ENCODE measurements at places on chromosomes 5 and 9.

- no peak for DNase-seq
These were observed 39.5 kb downstream of the PCA3 start for GRCh38 chr9:76803762-76804161.

DNA sequence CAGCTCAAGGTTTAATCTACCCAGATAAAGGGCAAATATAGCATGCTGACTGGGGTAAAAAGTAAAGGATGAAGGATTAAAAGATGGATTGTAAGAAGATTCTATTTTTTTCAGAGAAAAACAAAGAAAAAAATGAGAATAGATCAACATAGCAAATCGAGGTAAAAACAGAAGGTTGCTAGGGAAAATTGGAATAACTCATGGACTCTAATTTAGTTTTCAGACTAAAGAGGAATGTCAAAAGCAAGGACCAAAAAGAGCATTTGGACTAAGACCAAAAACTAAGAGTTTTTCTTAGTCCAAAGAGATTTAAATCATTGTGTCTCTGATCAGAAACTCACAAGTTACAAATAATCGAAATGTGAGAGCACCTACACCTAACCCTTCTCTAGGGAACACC, 250.7 kb upstream of the PTPRD start:
- no peak for DNase-seq

DNA sequence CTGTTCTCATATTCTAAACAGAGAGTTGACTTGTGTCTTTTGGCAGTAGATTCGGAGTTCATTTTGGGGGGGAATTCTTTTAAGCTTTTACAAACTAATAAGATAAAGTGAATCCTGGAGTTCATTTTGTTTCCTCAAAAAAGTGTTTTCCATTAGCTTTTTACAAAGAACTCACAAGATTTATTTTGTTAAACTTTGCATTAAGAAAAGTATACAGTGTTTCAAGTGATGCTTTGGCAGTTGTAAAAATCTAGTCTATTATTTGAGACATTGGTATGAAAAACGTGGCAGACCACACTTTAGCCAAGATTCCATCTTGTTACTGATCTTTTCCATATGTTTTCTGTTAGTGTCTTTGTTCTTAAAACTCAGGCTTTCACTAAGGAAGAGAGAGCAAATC, 1.2 kb upstream of the OMD start:
- no peak for DNase-seq

GRCh38 chr9:124452841-124453585, 2.8 kb downstream of the ADGRD2 start:
- no peak for DNase-seq

- DNase-seq, result peak; percentile 39
These were observed 125.2 kb downstream of the GPBP1 start for GRCh38 chr5:57298985-57299491.

DNA sequence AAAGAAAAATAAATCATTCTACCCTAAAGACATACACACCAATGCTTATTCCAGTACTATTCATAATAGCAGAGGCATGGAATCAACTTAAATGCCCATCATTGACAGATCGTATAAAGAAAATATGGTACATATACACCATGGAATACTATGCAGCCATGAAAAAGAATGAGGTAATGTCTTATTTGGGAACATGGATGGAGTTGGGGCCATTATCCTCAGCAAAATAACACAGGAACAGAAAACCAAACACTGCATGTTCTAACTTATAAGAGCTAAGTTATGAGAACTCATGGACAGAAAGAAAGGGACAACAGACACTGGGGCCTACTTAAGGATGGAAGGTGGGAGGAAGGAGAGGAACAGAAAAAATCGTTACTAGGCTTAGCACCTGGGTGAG, 527.5 kb upstream of the ST8SIA4 start:
- DNase-seq, result no peak

- no peak for DNase-seq
These were observed 17.9 kb upstream of the LHX6 start for GRCh38 chr9:122246666-122247065.

GRCh38 chr5:151770383-151771258, 1.1 kb upstream of the G3BP1 start:
- DNase-seq, result peak; percentile 44

DNA sequence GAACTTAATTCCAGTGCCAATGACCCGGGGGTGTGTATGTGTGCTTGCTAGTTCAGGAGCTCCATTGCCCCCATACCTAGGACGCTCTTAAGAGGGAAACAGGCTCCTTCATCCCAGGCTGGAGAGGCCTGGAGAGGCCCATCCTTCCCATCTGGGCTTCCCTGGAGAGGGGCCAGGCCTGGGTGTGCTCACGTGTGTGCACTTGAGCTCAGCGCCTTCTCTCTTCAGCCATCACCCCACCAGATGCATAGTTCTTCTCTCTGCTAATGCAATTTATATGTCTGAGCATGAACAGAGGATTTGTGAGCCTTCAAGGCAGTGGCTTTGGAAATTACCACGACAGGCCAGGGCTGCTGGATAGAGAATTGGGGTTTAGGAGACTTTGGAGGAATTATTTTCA, 48.6 kb upstream of the SHB start:
- no peak for DNase-seq

DNA sequence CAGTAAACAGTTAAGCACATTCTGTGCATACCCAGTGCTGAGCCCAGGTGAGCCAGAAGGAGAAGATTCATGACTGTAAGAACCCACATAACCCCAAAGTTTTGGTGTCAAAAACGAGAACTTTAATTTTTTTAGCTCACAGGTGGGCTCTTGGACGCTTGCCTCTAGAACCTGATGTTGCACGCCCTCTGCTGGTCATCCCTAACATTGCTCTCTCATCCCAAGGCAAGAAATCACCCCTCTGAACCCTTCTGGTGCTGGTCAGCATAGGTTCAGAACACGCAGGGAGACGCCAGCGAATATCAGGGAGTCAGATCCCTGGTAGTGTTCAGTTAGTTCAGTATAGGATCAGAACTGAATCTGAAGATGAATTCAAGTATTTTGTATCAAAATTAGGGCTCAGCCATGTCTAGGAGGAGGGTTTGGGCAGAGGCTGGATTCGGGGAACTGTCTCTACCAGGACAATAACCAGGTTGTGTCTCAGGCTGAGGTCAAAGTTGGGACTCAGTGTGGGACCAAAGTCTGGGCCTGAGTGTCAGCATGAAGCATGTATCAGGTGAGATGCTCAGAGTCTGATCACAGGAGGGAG, 4.1 kb upstream of the DNAJB5 start:
- peak; percentile 45 for DNase-seq

GRCh38 chr9:76665458-76665857, 98.8 kb upstream of the PCA3 start:
- DNase-seq, result no peak

- DNase-seq, result no peak
These were observed 825.4 kb upstream of the CDH6 start for GRCh38 chr5:30368064-30368463.

DNA sequence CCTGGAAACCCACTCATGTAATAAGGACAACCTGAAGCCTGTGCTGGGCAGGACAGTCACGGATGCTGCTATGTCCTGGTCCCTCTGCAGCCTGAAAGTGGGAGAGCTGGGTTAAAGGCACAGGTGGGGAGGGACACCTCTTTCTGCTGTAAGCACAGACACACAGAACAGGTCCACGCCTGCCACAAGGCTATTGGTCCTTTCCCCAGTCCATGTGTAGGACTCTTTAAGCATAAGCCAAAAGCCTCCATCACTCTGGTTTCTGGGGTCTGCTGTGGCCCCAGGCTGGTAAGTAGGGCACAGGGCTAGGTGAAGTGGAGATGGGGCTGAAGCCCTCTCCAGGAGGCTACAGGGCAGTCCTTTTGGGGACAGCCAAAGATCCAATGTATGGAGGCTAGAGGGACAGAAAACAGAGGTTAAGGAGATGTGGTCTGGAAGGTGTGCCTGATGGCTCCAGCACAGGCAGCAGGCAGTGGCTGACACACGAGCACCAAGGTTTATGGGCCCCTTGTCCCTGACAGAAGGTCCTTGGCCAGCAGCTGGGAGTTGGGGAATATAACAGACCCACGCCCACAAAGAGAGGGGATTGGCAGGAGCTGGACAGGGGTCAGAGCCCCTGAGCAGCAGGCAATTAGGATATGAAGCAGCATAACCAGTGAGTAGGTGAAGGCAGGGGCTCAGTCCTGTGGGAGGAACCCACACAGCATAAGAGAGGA, 203.6 kb upstream of the MVB12B start:
- DNase-seq, result no peak

DNA sequence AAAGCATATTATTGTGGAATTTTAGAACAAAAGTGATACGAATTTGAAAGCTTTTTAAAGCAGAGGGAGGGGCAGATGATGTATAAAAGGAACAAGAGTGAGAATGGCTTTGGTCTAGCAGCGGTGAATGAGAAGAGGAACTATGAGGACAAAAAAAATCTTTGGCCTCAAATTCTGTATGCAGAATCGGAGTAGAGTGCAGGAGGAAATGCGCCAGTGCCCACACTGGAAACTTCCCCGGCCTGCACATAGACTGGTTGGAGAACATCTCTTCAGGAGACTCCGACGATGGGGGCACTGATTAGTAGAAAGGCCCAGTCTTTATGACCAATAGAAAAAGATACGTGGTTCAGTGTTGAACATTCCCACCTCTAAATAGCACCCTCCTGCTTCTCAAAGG, 51.3 kb downstream of the SLC46A2 start:
- DNase-seq, result no peak

All from GM13977 (cell line).